Mucosa of descending colon (tissue), 3 donors: ENCODE measurements at places on chromosomes 5 and 9. TPM values are rescaled to one million over a fixed set of nuclear protein-coding genes. Genes with fewer than 3 reads are reported as not detected.

C5 gene
- total RNA-seq, result 1.3 TPM

DNA sequence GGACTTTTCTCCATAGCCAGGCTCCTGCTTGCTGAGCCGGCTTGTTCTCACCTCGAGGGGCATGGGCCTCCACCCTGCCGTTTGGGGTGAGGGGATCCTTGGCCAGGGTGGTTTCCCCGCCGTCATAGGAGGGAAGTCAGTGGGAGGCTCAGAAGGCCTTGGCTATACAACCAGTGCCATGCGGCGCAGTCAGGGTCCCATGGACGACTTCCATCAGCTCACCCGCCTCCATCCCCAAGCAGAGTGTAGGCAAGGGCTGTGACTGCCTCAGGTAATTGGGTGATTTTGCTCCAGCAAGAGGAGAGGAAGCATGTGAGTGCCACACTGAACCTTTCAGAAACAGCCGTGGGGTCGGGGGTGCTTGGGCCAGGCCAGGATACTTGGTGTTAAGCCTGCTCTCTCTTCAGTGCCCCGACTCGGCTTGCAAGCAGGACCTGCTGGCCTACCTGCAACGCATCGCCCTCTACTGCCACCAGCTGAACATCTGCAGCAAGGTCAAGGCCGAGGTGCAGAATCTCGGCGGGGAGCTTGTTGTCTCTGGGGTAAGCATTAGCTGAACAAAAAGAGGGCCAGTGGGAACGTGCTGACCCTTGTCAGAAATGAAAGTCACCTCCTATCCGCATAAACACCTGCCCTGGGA, 57.2 kb upstream of the LRRTM2 start:
- peak; percentile 39 for DNase-seq

DNA sequence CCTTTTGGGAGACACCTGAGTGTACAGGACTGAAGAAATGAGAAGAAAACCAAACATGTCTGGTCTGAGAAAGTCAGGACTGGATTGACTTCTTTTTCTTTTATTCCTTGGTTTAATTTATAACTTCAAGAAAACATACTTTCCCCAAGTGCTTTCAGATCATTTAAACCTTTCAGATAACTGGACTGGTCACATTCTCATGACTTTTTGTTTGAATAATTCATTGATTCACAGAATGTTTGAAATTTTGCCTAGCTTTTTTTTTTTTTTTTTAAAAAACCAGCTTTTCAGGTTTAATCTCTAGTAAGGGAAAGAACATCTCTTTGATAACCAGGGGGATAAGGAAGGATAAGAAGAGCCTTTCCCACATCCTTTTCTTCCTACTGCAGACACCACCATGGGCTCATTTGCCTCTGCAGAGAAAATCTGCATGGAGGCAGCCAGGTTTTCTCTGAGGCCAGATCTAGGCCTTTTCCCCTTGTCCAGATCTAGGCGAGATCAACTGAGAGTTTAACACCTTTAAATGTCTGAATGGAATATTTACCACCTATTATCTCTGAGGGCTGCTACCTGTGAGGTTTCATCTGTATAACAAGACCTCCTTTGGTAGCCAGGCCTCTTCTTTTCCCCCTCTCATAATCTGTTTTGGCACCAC, 45.0 kb upstream of the SLC28A3 start:
- DNase-seq, result no peak

- no peak for DNase-seq
Observed at GRCh38 chr9:128943832-128944620, 3.4 kb downstream of the DOLK start.

DNA sequence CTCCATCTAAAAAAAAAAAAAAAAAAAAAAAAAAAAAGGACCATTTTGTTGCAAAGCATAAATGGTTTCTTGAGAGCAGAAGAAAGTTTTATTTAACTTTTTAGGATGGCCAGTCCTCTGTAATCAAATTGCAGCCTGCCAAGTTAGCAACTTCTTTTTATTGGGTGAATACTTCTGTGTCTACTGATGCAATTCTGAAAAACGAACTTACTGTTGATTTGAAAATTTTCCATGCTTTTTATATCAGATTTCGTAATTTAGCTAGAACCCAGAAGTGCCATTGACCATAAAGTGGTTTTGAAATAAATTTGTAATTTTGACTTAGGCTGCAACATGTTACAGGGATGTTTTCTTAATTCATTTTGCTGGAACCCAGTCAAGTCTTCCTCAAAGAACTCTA, 269.1 kb upstream of the ACTBL2 start:
- DNase-seq, result no peak

DNA sequence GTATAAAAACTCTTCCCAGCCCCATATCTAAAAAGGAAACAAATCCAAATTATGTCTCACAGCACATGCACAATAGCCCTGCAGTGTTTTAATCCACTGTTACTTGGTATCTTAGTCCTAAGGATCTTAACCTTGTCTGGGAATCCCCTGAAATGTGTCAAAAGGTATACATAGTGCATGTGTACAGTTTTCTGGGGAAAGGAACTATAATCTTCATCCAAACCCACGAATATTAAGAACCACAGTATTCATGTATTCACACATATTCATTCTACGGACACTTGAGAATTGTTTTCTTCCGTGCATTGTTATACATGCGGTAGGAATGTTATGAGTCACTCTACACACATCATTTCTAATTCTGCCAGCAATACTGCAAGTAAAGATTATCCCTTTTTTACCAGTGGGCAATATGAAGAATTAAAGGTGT, 47.8 kb upstream of the SNX2 start:
- DNase-seq, result no peak

DNA sequence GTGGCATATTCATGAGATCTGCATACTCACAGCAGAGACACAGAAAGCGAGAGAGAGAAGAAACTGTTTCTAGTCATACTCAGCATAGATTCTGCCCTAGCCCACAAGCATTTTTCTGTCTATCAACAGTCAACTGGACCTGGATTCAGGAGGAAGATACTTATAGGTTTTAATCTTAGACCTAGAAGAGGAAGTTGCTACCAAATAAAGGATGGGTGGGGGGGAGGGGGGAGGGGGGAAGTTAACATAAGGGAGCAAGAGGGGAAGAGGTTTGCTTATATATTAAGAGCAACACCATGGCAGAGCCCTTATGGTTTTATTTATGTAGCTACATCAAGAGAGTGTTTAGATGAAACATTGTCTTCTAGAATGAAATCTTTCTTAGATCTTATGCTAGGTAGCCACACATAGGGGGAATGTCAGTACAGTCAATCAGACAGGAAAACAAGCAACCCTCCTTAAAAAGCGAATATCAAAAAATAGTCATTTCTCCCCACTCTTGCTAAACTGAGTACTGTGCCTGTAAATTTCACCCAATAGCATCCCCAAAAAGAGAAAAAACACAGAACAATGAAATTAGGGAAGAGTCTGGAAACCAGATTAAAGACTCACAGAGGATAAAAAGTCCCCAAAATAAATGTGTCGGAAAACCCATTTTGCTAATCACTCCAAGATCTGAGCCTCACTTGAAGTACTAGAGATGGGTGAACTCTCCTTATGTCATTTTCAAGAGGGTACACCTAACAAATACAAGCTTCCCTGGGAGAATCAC, 192.7 kb upstream of the NR4A3 start:
- no peak for DNase-seq

GRCh38 chr5:1503241-1504068, 20.3 kb downstream of the LPCAT1 start:
- DNase-seq, result no peak
